ENCODE measurements at places on chromosomes 2 and 18.

GRCh38 chr2:190809139-190809764 is 71.4 kb upstream of the GLS start:
- no peak for DNase-seq

DNA sequence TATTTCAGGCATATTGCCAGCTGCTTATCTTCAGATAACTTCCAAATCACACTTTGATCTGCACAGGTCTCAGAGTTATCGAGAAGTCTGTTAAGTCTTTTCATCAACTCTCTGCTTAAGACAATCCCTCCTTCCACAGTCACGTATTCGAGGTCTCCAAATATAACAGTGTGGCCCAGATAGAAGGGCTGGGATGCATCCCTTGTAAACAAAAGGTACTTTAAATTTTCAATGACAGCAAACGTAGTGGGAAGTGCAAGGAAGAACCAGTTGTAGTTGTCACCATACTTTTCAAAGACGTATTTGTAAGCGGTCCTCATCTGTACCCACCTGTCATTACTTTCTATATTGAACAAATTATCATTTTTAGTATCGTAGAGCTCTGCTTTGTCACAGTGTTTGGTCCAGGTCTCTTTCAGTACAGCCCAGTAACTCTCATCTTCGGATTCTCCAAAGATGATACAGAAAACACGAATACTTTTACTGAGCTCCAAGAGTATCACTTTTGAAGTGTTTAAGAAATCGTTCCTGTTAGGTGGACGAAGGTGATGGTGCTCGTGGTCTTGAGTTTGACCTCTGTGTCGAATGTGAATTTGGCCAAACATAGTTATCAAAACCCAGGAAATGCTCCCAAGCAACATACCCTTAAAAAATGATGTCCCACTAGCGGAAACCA is 445 bp downstream of the C1GALT1C1L start:
- DNase-seq: no peak

- no peak for DNase-seq
Measured at GRCh38 chr2:230738924-230739323, 26.3 kb downstream of the CAB39 start.

DNA sequence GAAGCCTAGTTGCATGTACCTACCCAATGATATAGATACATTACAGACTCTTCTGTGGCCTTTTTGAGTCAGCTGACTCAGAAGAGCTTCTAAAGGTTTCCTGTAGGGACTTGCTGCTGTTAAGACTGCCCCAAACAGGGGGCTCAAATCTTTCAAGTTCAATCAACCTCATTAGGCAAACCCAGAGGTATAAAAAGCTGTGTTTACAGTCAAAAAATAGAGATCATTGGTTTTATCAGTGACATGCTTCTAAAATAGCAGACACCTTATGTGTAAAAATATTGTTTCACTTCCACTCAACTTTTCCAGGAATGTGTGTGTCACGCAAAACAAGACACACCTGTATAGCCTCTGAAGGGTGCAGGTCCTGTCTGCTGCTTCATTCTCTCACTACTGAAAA is 624.3 kb upstream of the FANCL start:
- DNase-seq: peak; percentile 15

- DNase-seq: no peak
Measured at GRCh38 chr18:75365837-75366236, 61.7 kb downstream of the SMIM21 start.

- DNase-seq: no peak
Measured at GRCh38 chr18:3906116-3906750, 456.3 kb downstream of the TGIF1 start.

DNA sequence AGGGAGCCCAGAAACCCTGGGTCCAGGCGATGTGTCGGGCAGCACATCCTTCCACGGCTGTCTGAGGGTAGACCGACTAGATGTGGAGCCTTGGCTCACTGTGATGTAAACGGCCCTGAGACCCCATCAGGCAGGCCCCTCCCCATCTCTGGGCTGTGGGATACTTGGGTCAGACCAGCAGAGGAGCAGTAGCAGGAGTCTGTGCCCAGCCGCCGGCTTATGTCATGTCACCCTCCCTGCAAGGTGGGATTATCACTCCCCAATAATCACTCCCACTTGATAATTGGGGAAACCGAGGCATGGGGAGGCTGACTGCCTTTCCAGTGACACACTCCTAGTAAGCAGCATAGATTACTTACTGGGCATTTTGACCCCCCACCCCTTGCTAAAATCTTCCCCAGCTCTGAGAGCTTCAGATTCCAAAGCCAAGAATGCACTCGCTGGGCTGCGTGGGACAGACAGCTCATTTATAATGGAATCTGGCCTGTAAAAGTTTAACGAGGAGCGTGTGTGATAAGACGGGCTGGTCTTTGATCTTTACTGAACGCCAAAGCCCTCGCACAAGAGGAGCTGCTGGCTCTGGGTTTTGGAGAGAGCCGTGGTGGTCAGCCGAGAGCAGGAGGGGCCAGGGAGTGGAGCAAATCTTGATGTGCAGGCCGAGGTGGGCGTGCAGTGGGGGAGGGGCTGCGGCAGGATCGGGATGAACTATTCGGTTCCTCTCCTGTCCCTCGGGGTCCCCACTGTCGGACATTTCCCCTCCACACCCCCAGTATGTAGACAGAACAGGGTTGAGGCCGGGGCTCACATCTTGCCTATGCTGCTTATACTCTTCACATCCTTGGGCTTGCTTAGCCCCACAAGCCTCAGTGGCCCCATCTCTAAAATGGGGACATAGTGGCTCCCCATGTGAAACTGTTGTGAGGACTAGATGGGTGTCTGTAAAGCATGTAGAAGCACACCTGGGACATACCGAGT is 200.0 kb downstream of the GLI2 start:
- no peak for DNase-seq

DNA sequence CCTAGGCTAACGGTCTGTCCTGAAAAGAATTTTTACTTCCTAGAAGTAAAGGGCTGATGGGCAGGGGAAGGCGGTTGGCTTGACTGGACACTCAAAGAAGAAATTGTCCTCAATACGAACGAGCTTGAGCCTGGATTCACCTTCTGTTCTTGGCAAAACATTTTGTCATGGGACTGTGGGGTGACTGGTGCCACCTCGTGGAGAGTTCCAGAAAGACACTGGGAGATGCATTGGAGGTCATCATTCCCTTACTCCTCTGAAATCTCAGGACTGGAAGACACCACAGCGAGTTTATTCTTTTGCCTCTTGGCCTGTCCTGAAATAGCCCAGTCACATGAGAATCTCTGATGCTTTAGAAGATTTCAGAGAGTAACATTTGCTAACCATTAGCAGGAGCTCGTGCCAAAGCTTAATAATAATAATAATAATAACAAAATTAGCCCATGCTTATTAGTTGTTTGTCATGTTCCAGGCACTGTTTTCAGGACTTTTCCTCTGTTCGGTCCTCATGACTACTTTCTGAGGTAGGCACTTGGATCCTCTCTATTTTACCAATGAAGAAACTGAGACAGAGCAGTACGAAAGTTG is 44.5 kb downstream of the TMEM182 start:
- DNase-seq: peak; percentile 62

- DNase-seq: no peak
Measured at GRCh38 chr2:110219496-110220189, 7.3 kb upstream of the MTLN start.

DNA sequence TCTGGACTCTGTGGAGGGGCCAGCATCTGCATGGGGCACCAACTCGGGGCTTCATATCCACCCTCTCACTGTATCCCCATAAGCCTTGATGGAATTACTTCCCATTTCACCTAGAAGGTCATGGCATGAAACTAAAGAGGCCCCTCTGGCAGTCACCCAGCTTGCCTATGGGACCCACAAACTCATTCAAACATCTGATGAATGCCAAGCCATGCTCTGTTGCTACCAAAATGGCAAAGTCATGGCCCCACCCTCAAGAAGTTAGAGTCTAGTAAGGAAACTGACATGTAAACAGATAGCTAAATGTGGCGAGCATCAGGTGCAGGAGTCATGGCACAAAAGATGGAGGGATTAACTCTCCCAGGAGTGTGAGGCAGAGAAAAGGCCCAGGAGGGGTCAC is 14.5 kb downstream of the CYB5A start:
- no peak for DNase-seq

GRCh38 chr2:25362434-25363145 is 20.9 kb upstream of the DNMT3A start:
- peak; percentile 86 for DNase-seq

GRCh38 chr2:191218292-191218898 is 26.8 kb upstream of the MYO1B start:
- peak; percentile 35 for DNase-seq

DNA sequence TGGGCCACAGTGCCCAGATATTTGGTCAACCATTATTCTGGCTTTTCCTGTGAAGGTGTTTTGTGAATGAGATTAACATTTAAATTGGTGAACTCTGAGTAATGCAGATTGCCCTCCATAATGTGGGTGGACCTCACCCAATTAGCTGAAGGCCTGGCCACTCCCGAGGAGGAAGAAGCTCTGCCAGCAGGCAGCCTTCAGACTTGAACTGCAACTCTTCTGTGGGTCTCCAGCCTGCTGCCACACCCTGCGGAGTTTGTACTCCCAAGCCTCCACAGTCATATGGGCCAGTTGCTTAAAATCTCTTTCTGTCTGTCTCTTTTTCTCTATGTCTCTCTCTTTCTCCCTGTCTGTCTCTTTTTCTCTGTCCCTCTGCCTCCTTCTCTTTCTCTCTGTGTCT is 262.7 kb downstream of the MYCN start:
- DNase-seq: no peak

GRCh38 chr2:42878581-42878980 is 86.2 kb upstream of the HAAO start:
- no peak for DNase-seq

DNA sequence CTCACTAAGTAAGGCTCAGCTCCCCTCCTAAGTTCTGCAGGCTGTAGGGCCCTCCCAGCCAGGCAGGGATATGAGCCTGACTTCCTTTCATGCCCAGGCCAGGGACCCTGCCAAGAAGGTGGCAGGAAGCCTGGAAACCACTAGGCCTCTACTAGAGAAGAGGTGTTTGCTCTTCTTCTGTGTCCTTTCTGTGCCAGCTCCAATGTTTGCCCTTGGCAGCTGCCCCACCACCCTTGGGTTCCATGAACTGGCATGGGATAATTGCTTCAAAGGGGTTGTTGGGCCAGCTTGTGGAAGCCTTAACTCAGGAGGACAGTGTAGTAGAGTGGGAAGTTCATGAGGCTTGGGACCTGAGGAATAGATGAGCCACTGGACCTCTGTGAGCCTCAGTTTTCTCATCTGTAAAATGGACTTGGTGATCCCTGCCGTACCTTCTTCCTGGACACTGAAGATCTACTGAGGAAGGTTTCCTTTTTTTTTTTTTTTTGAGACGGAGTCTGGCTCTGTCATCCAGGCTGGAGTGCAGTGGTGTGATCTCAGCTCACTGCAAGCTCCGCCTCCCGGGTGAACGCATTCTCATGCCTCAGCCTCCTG is 3.9 kb downstream of the SLC35F6 start:
- no peak for DNase-seq

- peak; percentile 74 for DNase-seq
Measured at GRCh38 chr2:94874277-94874997, 3.2 kb downstream of the TEKT4 start.

DNA sequence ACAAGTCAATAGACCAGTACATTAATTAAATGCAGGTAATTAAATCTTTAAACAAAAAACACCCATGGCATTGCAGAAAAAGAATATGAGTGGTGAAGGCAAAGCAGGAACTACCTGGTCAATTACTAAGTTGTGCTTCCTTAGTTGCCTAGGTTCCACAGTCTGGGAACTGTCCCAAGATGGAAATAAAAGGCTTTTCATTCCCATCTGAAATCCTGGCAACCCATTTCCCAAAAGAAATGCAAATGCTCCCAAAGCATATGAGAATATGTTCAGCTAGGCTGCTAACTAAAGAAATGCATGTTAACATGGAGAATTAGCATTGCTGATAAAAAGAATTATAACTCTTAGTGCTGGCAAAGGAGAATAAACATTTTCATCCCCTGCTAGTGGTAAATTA is 177.8 kb downstream of the TMEM163 start:
- no peak for DNase-seq

- DNase-seq: no peak
Measured at GRCh38 chr2:200042102-200042735, 86.8 kb downstream of the MAIP1 start.

DNA sequence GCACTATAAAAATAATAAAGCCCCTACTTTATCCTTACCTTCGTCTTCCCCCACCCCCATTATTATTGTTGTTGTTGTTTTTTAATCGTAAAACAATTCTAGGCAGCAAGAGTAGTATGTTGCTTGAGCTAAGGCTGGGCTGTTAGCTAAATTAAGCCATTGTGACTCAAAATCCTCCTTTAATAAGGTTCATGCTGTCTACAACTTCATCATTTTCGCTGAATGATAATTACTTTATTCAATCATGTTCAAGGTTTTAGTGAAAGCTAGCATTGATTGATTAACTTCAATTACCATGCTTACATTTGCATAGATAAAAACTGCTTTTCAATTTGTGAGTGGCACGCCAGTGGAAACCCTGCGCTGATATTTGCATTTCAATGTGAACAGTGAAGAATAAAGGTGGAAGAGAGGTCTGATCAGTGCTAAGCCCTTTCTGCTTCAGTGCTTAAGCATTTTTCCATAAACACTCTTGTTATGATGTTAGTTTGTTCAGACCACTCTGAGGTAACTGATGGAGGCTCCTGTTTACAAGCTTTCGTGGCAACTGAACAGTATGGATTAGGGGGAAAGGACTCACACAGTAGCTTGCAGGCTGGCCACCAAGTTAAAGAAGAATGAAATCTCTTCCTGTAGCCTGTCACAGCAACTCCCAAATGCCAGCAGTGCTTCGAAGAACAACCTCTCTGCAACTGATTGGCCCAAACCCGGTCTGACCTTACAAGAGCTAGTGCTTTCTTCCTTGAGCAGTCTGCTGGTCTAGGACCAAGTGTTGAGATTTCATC is 156.8 kb downstream of the GPD2 start:
- DNase-seq: no peak

DNA sequence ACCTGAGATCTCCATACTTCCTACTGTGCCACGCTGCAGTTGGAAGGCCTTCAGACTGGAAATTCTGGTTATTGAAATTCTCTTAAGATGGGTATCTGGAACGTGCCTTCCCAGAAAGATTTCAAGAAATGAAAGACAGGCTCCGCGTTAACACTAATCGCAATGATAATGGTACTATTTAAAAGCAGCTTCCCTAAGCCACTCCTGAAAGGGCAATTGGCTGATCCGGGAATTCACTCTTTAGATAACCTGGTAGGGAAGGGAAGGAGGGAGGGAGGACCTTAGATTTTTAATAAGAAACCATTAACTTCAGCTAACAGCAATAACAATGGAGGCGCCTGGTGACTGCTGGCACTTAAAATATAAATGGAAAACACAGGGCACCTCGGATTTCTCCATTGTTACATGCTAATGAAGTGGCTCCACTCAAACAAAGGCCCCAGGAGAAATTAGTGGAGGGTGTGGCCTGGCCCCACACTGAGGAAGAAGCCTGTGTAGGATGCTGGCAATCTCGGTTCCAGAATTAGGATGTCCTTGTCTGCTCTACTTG is 22.5 kb upstream of the MTA3 start:
- DNase-seq: no peak

All from germinal center (tissue), 1 donor.